KBM-7 (cell line): ENCODE measurements at places on chromosomes 11 and 22.
A peak's percentile ranks its signal among the peaks of the same experiment; 100 is the strongest.

- DNase-seq, result no peak
Observed at GRCh38 chr11:64789331-64790204, 11.2 kb upstream of the SF1 start.

- peak; percentile 62 for DNase-seq
Observed at GRCh38 chr11:134224710-134225664, 516 bp downstream of the VPS26B start.

DNA sequence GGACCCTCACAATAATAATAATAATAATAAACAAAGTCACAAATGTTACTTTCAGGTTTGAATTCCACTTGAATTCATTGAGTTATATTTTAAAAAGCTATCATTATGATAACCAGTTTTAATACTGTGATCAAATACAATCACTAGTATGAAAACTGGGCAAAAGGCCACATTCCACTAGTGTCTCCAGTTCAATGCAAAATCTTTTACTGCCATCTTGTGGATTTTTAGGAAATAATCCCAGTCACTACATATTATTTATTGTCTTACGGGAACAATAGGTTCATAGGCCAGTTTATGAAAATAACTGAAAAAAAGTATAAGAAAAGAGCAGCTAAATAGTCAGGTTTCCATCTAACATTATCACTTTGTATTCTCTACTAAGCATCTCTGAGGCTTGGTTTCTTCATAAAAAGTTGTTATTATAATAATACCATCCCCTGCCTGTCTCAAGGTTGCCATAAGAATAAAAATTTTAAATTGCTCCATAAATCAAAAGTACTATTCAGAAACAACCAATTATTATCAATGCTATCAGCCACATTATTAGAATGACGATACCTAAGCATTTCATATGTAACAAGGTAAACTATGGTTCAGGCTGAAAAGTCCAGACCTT, 533.9 kb upstream of the CCDC90B start:
- DNase-seq, result peak; percentile 41

DNA sequence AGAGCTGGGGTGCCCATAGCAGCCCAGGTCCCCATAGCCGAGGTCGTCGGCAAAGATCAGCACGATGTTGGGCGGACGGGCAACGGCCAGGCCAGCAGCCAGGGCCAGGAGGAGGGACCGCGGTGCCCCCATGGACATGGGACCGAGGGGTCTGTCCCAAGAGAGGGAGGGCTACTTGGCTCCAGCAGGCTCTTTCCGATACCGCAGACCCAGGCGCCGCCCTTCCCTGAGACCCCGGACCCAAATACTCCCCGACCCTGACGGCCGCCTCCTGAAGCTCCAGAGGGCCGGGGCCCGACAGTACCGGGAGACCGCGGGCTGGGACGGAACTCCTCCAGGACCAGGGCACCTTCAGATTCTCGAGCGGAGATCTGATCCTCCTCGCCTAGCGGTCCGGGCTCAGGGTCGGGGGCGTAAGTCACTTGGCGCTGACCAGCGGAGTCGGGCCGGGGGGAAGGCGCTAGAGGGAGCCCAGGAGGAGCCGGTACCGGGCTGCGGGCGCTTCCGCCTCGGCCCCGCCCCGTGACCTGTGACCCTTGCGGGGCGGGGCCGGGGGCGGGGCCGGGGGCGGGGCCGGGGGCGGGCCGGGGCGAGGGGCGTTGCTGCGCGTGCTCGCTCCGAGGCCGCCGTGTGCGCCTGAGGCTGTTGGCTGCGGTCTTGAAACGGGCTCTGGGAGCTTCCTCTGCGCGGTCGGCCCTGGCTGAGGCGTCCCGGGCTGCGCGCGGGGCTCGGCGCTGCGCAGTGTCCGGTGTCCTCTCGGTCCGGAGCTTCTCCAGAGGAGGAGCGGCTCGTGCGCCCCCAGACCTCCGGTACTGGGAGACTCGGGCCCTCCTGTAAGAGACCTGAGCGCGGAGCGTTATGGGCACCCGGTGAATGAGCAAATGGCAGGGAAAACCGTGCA, at the start of gene ARSA:
ARSA (minus strand) TSS at position 511 of the 901 bp plus-strand sequence; CDS start at position 138, 373 bp downstream.
- peak; percentile 73 for DNase-seq

DNA sequence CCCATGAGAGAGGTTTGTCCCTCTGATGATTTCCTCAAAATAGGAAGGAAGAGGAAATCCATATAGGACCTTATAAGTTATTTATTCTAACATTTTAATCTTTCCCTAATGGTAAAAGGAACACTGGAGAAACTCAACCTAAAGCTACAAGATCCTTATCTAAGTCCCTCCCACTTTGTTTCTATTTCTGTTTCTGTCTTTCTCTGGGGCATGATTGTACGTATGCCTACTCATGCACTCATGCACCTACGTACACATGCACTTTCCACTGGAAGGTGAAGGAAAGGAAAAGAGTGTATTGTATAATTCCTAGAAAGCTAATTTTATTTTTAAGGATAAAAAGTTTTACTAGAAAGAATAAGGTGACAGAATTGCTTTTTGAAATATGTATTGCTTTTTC, 125.0 kb downstream of the RAB38 start:
- DNase-seq, result peak; percentile 16
